NCI-H1048 (cell line): ENCODE measurements at places on chromosomes 1 and 21.

DNA sequence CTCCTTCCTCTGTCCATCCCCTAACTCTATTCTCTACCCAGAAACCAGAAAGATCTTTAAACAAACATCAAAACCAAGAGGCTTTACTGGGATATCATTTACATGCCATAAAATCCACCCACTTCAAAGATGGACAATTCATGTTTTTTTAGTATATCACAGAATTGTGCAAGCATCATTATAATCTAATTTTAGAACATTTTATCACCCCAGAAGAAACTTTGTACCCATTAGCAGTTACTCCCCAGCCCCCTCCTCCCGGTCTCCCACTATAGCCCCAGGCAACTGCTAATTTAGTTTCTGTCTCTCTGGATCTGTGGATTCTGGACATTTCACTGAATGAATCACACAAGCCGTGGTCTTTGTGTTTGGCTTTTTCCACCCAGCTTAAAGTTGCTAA lies 4.8 kb upstream of the SELENON start:
- DNase-seq: no peak

- no peak for DNase-seq
Measured at GRCh38 chr1:71774705-71775104, 507.6 kb downstream of the NEGR1 start.

DNA sequence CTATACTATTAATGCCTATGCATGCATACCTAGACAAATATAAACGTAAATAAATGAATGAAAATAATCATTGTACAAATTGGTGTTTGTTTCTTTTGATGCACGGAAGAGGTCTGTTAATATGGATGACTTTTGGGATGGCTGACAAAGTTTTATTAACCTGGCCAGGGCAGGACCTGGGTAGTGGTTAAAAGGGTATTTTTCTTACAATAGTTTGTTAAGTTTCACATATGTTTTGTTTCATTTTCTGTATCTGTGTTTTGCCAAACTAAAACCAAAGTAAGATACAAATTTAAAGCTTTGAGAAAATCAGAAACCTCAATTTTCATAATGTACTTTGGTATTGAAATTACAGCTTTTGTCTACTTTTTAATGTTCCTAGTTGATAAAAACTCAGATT lies 222.7 kb upstream of the OLFM3 start:
- no peak for DNase-seq

- DNase-seq: no peak
Measured at GRCh38 chr21:32475162-32475812, 62.8 kb downstream of the EVA1C start.

GRCh38 chr1:70465911-70466310 lies 54.8 kb downstream of the CTH start:
- no peak for DNase-seq

DNA sequence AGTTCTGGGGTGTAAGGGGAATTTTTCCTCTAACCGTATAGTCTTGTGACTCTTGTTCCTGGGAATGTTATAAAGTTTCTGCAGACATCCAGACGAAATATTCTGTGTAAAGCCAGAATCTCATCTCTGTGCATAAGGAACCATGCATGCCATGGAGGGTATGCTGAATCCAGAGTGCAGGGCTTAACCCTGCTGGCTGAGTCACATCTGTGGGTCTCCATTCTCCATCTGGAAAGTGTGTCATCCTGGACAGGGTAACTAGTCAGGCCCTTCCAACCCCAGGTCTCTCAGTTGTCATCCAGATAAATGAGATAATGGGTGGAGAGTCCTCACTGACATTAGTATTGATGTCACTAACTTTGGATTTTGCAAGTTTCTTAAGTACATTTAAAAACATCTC lies 48.8 kb downstream of the ATP5PO start:
- no peak for DNase-seq

DNA sequence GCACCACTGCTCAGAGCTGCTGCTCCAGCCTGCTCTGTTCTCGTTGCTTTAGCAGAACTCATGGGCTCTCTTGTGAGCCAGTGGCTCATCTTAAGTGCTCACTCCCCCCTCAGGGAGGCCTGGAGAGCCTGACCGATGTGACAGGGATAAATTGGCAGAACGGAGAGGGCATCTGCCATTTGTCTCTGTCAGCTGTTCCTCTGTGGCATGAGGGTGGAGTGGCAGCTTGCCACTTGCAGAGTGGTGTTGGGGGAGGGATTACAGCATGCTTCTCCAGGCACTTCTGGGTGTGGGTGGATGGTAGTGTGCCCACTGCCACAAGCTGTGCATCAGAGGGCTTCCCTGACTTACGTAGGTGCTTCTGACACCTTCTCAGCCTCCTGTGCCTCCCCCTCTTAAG lies 229.5 kb downstream of the PAPPA2 start:
- no peak for DNase-seq

GRCh38 chr1:79595931-79596330 lies 589.4 kb upstream of the ADGRL4 start:
- no peak for DNase-seq
